ENCODE measurements at places on chromosomes 5 and 9.

- DNase-seq = no peak
Observed at GRCh38 chr5:138439477-138440158, 761 bp downstream of the REEP2 start.

DNA sequence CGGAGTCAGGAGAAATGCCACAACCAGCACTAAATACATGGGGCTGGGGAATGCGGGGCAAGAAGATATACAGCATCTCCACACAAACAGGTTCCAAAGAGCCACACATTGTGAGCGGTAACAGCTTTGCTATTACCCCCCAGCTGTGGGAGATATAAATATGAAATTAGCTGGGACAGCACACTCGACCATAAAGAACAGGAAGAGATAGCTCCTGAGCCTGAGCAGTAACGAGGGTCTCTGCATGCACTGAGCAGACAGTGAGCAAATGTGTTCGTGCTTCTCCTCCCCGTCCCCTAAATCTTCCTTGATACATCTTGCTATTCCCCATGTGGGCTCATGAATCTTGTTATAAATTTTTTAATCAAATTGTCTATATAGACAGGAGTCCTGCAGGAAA is 53.1 kb downstream of the ADAMTS2 start:
- DNase-seq = no peak

- no peak for DNase-seq
Observed at GRCh38 chr9:137764981-137765380, 112.6 kb upstream of the CACNA1B start.

GRCh38 chr9:79176014-79176697 is 395.6 kb upstream of the TLE4 start:
- no peak for DNase-seq

DNA sequence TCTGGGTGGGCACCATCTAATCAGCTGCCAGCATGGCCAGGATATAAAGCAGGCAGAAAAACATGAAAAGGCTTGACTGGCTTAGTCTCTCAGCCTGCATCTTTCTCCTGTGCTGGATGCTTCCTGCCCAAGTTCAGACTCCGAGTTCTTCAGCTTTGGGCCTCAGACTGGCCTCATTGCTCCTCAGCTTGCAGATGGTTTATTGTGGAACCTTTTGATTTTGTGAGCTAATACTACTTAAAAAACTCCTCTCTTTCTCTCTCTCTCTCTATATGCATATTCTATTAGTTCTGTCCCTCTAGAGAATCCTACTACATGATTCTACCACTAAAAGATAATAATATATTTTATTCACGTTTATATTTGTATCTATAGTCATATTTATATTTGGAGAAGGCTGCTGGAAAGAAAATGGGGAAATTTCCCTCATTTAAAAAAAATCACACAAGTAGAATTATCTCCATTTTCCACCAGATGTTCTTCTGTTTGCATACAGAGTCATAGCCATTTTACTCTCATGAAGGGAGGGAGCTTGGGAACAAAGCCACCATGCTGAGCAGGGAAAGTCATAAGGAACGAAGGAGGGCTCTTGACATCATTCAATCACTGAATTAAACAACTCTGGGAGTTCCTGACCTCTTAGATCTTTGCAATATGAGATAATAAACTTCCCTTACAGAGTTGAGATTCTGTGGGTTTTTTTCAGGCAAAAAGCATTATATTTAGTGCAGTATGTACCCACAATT is 1137.4 kb upstream of the CDH18 start:
- DNase-seq = no peak

DNA sequence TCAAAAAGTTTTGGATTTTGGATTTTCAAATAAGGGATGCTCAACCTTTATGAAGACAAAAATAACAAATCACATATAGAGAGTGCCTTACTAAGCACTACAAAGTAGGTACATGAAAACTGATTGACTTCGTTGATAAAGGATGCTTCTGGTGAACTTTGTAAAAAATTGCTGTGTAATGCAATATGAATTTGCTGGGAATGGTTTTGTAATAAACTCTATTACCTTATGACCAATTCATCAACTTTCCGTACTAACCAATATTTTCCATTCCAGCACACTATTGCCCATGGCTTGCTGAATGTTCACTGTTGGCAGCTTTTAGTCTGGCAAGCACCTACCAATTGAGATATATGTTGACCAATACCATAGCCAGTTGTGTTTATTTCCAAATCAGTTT is 23.4 kb upstream of the ZNF474 start:
- DNase-seq = no peak

GRCh38 chr5:53445569-53445968 is 34.9 kb upstream of the FST start:
- no peak for DNase-seq

DNA sequence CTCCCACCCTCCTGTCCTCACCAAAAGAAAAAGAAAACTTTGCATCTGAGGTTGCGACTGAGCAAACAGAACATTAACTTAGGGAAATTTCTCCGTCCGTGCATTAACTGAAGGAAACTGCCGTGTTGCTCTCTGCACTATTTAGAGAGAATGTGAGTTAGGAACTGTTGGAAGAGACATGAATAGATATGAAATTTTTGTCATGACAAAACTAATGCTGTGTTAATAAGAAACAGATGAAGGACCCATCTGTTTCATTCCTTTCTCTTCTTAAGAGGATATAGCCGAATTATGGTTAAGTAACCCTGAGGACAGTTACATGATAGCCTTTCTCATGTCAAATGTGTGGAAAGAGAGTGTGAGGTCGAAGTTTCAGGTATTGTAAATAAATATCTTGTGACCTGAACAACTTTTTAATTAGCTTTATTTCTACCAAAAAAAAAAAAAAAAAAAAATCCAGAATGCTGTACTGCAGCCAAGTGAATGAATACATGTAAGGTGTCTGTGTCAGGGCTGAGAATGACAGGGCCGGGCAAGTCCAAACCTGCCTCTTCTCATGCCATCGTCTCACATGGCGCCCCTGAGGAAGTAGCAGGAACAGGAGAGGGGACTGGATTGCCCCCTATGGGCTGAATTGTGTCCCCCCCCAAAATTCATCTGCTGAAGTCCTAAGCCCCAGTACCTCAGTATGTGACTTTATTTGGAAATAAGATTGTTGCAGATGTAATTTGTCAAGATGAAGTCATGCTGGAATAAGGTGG is 35.6 kb upstream of the ANKRD33B start:
- DNase-seq = no peak

DNA sequence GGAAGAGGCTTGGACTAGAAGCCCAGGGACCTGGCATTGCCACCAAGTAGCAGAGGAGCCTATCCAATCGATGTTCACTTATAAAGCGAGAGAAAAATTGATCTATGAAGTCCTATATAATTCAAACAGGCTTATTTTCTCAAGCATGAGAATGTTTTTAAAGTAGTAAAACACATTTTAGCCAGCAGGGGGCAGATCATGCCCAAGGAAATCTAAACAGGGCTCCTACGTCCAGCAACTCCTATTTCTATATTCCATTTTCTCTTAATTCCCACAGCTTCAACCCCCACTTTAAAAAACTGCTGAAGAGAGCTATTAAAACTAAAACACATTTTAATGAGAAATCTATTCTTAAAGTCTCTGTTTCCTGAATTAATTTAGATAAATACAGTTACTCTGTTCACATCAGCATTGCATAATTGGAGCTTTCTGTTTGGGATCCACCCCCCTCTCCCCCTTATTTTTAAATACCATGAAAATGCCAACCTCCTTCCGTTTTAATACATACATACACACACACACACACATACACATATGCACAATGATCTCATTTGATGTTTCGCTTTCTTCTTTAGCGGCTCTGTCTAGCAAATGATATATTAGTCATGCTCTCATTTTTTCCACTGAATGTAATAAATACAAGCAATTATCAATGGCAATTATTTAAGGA is 144.9 kb downstream of the MYO10 start:
- DNase-seq = no peak

- no peak for DNase-seq
Observed at GRCh38 chr9:90547896-90548295, 94.7 kb downstream of the DIRAS2 start.

- no peak for DNase-seq
Observed at GRCh38 chr5:151465476-151465875, 18.1 kb downstream of the SLC36A1 start.

All from endodermal cell (in vitro differentiated cells).